Sigmoid colon (tissue), 7 donors: ENCODE measurements at places on chromosomes 2 and 18. TPM values are rescaled to one million over a fixed set of nuclear protein-coding genes. Genes with fewer than 3 reads are reported as not detected.

DNA sequence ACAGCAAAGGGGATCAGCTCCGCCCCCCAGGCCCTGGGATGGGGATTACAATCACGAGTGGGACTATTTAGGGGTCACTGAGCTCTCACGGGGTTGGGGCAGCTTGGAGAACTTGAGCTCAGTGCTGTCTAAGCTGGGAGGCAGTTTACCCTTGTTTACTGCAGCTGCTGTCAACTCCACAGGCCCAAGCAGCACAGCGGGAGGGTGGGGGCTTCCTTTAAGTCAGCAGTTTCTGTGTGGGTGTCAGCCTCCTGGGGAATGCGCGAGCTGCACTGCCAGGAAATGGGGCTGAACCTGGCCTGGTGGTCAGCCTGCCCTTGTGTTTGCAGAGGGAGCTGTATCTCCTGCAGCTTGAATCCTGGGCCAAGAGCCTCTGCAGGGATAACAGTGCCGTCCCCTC is 29.8 kb downstream of the TOGARAM2 start:
- no peaks in the 10 kb centered on the region for H3K36me3 ChIP-seq
- H3K4me1 ChIP-seq = peaks cover 31% of the 10 kb centered on the region
- H3K4me3 ChIP-seq = no peak overlapping the region
- DNase-seq = no peak
- H3K27me3 ChIP-seq = no peaks in the 10 kb centered on the region

The TMEM198 gene
- total RNA-seq = 0.71 TPM

- H3K27ac ChIP-seq = peak overlapping the region; percentile 22
- DNase-seq = no peak
- peak overlapping the region; percentile 36 for H3K4me3 ChIP-seq
- H3K27me3 ChIP-seq = no peaks in the 10 kb centered on the region
- no peaks in the 10 kb centered on the region for H3K36me3 ChIP-seq
These were observed 1.0 kb downstream of the PLEK start for GRCh38 chr2:68366083-68366560.

DNA sequence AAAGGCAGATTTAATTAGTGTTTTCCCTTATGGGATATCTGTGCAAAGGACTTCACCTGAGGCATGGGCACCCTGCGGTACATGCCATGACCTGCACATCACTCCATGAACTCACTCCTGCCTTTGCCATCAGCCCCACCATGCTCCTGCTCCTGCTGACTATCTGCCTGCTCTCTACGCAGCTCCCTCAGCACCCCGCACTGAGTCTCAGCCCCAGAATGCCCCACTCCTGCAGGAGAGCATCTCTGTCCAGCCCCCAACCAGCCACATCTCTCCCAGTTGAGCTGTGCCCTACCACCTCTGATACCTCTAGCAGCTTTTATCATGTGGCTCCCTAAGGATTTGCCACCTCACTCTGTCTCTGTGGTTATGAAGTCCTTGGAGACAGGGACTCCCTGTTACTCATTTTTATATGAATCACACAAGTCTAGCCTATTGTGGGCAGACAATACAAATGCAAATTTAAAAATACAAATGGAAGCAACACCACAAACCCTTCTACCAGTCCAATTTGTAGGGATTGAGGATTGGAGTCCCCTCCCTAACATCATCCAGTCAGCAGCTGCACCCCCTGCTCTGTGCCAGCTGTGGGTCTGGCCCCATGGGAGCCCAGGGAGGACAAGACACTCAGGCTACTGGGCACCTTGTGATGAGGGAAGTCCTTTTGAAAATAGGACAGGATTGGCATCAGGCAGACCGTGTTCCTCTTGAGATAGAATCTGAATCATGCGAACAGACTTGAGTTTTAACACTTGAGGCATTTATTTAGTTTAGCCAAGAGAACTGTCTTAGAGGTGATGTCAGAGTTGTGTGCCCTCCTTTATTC is 689.6 kb upstream of the HS6ST1 start:
- no peak overlapping the region for H3K4me3 ChIP-seq
- H3K27me3 ChIP-seq = no peaks in the 10 kb centered on the region
- no peaks in the 10 kb centered on the region for H3K4me1 ChIP-seq
- H3K36me3 ChIP-seq = no peaks in the 10 kb centered on the region
- no peak for DNase-seq
- no peak overlapping the region for H3K27ac ChIP-seq

GRCh38 chr2:33602201-33602830 is 3.2 kb upstream of the FAM98A start:
- no peaks in the 10 kb centered on the region for H3K36me3 ChIP-seq
- no peak for DNase-seq
- H3K4me1 ChIP-seq = peaks cover 17% of the 10 kb centered on the region
- no peak overlapping the region for H3K4me3 ChIP-seq
- H3K27me3 ChIP-seq = no peaks in the 10 kb centered on the region
- H3K27ac ChIP-seq = no peak overlapping the region

The RNF149 gene
- 55.6 TPM for total RNA-seq

DNA sequence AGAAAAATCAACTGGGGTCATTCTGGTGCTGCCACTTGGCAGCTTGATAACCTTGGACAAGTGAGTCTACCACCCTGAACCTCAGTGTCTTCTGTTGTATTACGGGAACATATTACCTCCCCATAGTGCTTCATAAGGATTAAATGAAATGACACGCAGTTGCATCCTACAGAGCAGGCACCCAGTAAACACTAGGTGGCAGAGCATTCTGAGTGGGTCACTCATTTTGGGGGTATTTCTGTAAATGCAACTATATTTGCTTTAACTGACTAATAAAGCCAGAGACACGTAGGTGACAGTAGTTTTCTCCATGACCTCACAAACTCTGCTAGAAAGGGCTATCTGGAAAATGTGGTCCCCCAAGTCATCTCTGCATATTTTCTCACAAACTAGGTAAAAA is 4.7 kb downstream of the CD226 start:
- no peaks in the 10 kb centered on the region for H3K4me1 ChIP-seq
- H3K27me3 ChIP-seq = no peaks in the 10 kb centered on the region
- DNase-seq = no peak
- H3K4me3 ChIP-seq = no peak overlapping the region
- H3K36me3 ChIP-seq = no peaks in the 10 kb centered on the region
- no peak overlapping the region for H3K27ac ChIP-seq

DNA sequence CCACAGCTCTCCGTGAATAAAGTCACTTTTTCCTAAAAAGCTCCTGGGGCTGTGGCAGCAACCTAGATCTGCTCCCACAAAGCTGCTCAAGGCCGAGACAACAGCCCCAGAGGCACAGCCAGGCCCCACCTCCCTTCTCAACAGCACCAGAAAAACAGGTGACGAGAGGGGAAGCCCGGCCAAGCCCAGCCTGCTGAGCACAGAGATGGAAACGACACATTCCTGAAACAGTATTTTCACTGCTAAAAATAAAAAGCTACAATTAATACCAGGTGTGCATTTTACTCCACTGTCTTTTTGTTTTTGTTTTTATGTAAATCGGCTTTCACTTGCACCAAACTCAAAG is 199.3 kb downstream of the HDAC4 start:
- peaks cover 84% of the 10 kb centered on the region for H3K4me1 ChIP-seq
- peak; percentile 89 for DNase-seq
- H3K27ac ChIP-seq = peak overlapping the region; percentile 79
- H3K4me3 ChIP-seq = no peak overlapping the region

GRCh38 chr2:126657636-126658318 is 1.8 kb downstream of the GYPC start:
- peak; percentile 94 for DNase-seq
- H3K4me3 ChIP-seq = peak overlapping the region; percentile 69
- peak overlapping the region; percentile 99 for H3K27ac ChIP-seq
- H3K4me1 ChIP-seq = no peaks in the 10 kb centered on the region

The ANKRD62 gene
- not detected for total RNA-seq

The PDE11A gene
- 5.8 TPM for total RNA-seq

The UGGT1 gene
- total RNA-seq = 19.8 TPM

DNA sequence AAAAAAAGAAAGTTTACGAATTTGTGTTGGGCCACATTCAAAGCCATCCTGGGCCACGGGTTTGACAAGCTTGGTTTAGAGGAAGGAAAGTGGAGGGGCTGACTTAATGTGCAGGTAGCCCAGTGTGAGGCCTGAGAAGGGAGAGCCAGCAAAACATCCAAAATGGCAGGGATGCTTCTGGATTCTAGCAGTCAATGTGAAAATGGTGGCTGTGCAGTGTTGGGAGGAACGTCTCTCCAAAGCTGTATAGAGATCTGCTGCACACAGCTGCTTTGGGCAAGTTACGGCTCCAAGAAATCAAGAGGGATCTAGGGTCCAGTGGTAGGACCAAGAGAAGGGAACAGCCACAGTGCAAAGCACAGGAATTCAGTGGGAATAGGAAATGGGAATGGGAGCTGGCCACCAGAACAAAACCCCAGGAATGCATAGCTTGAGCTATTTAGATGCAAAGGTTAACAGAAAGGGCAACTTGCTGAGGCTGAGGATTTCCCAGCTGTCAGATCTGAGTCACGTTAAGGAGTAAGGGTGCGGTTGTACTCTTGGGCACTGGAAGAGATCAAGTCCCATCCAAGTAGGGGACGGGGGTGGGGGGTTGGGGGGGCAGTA is 70.6 kb downstream of the B3GNT2 start:
- DNase-seq = no peak
- no peak overlapping the region for H3K4me3 ChIP-seq
- H3K36me3 ChIP-seq = no peaks in the 10 kb centered on the region
- H3K27me3 ChIP-seq = no peaks in the 10 kb centered on the region

The MYO7B gene
- total RNA-seq = 0.54 TPM

DNA sequence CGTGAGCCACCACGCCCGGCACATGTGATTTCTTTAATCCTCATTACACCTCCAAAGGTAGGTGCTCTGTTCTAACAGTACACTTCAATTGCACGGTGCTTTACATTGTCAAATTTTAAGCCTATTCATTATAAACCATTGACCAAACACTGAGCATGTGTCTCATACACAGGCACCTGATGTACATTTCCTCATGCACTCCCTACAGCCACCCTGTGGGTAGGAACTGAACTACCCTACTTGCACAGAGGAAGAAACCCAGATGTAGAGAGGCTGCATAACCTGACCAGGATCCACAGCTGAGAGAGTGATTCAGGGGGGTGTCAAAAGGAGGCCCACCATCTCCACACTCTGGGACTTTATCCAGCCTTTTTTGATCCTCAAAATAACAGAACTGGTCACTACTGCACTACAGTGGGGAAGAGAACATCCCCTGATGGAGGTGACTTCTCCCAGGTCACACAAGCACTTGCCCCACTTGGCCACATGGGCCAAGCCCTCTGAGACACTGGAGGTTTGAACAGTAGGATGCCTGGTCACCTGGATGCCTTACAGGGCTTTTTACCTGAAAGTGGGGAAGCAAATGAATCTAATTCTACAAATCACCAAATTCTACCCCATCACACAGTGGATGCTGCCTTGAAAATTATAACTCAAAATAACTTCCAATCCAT is 6.9 kb upstream of the DPYSL5 start:
- H3K27ac ChIP-seq = no peak overlapping the region
- peaks cover under 1% of the 10 kb centered on the region for H3K4me1 ChIP-seq
- H3K4me3 ChIP-seq = no peak overlapping the region
- peaks cover 31% of the 10 kb centered on the region for H3K27me3 ChIP-seq
- no peaks in the 10 kb centered on the region for H3K36me3 ChIP-seq

The CNTNAP5 gene
- total RNA-seq = 1.4 TPM

The TBR1 gene
- total RNA-seq = not detected

The MOGAT1 gene
- total RNA-seq = not detected

DNA sequence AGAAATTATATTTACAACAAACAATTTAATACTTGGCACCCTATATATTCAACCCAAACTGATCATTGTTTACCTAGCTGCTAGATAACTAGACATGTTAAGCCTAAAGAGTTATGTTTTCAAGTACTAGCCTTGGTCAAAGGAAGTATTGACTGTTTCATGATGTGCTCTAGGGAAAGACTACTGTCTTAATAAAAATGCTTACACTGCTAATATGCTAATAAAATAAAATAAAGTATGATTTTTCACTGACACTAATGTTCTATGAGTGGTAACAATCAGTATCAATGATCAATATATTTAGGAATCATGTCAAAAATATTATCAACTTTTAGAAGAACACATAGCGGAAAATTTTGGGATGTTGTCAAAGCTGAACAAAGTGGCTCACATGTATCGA is 225.5 kb downstream of the OSR1 start:
- H3K4me1 ChIP-seq = no peaks in the 10 kb centered on the region
- no peak overlapping the region for H3K27ac ChIP-seq
- DNase-seq = no peak
- H3K27me3 ChIP-seq = no peaks in the 10 kb centered on the region
- H3K4me3 ChIP-seq = no peak overlapping the region

GRCh38 chr2:119234021-119235019 is 10.7 kb downstream of the STEAP3 start:
- no peaks in the 10 kb centered on the region for H3K27me3 ChIP-seq
- no peak for DNase-seq
- no peak overlapping the region for H3K4me3 ChIP-seq
- no peak overlapping the region for H3K27ac ChIP-seq
- H3K4me1 ChIP-seq = no peaks in the 10 kb centered on the region

GRCh38 chr18:44123743-44124142 is 556.9 kb upstream of the SETBP1 start:
- no peak for DNase-seq
- H3K27ac ChIP-seq = no peak overlapping the region
- H3K4me3 ChIP-seq = no peak overlapping the region
- no peaks in the 10 kb centered on the region for H3K36me3 ChIP-seq
- H3K27me3 ChIP-seq = no peaks in the 10 kb centered on the region

DNA sequence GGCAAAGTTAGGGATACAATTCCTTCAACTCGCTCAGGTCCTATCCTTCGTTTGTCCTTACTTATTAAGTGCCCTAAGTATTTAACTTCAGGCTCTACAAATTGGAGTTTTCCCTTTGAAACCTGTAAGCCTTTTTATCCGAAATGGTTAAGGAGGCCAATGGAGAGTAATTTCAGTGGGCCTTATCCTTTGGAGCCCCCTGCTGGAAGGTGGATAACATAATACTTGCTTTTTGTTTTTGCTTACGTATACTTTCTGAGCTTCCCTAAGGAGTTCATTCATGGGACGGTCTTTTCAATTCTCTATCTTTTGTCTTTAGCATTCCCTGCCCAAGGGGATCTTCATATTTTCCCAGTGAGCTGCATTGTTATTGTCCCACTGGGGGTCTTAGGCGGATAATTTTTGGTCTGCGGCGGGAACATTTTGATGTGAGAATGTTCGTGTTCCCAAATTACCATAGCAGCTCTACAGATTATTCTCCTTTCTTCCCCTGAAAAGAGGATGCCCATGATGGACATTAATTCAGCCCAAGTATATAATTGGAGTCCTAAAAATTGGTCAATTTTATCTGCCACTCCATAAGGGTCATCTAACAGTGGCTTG is 34.4 kb upstream of the TRAPPC8 start:
- H3K27ac ChIP-seq = no peak overlapping the region
- no peaks in the 10 kb centered on the region for H3K4me1 ChIP-seq
- no peak overlapping the region for H3K4me3 ChIP-seq
- no peaks in the 10 kb centered on the region for H3K36me3 ChIP-seq
- DNase-seq = no peak

The GKN1 gene
- not detected for total RNA-seq

- no peaks in the 10 kb centered on the region for H3K27me3 ChIP-seq
- no peak overlapping the region for H3K4me3 ChIP-seq
- DNase-seq = no peak
- H3K36me3 ChIP-seq = no peaks in the 10 kb centered on the region
These were observed 26.7 kb downstream of the LIMS1 start for GRCh38 chr2:108560895-108561530.

The DNAH7 gene
- 0.41 TPM for total RNA-seq

GRCh38 chr2:64854773-64855237 is 134.4 kb upstream of the SLC1A4 start:
- peak overlapping the region; percentile 8 for H3K27ac ChIP-seq
- no peak overlapping the region for H3K4me3 ChIP-seq
- DNase-seq = peak; percentile 83

The HPCAL1 gene
- 46.0 TPM for total RNA-seq
